ENCODE measurements at places on chromosomes 6 and 20. TPM values are rescaled to one million over a fixed set of nuclear protein-coding genes. Genes with fewer than 3 reads are reported as not detected.

GRCh38 chr20:41738604-41739206, 120.5 kb upstream of the CHD6 start:
- H3K4me1 ChIP-seq: peaks cover 9% of the 10 kb centered on the region
- H3K27ac ChIP-seq: no peak overlapping the region
- no peak overlapping the region for H3K4me3 ChIP-seq
- no peaks in the 10 kb centered on the region for H3K27me3 ChIP-seq

Gene SHLD1
- total RNA-seq: 5.4 TPM

GRCh38 chr6:139153855-139154254, 19.0 kb downstream of the HECA start:
- no peaks in the 10 kb centered on the region for H3K27me3 ChIP-seq
- DNase-seq: no peak
- H3K4me3 ChIP-seq: no peak overlapping the region
- H3K36me3 ChIP-seq: no peaks in the 10 kb centered on the region

DNA sequence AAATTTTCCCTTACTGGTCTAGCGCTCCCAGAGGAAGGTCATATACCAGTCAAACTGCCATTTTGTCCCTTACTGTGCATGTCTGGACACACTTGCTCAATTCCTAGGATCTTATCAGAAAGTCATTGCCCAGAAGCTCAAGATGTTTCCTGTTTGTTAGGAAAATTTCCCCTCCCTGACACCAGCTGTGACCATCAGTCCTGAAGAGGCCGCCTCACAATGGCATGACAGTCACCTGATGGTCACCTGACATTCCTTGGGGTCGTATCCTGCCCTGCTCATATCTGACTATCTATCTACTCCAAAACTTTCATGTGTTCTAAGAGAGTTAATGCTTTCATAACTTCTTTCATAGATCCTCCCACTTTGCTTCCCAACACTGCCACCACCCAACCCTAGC, 219.9 kb downstream of the OTOR start:
- no peak overlapping the region for H3K4me3 ChIP-seq
- H3K27ac ChIP-seq: no peak overlapping the region
- H3K4me1 ChIP-seq: no peaks in the 10 kb centered on the region
- H3K36me3 ChIP-seq: no peaks in the 10 kb centered on the region
- H3K27me3 ChIP-seq: no peaks in the 10 kb centered on the region

Gene PPP1R10
- 95.4 TPM for total RNA-seq

All from Caco-2 (cell line).